ENCODE measurements at places on chromosomes 6 and 20. TPM values are rescaled to one million over a fixed set of nuclear protein-coding genes. Genes with fewer than 3 reads are reported as not detected.

DNA sequence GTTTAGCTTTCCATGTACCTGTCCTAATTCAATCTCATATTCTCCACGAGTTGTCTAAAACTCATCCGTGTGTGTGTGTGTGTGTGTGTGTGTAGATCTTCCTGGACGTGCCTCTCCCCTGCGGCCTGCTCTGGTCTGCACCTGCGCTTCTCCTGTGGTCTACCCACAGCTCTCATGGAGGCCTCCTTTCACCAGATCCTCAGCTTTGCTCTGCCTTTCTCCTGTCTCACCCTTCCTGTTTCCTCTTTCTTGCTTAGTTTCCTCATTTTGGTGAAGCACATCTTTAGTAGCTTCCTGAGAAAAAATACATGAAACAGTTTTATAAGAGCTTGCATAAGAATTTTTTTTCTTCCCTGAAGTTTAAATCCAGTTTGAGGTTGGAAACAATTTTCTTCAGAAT lies 18.1 kb downstream of the SLX4IP start:
- no peak overlapping the region for H3K4me3 ChIP-seq
- peaks cover 2% of the 10 kb centered on the region for H3K27me3 ChIP-seq
- peak; percentile 30 for DNase-seq
- peak overlapping the region; percentile 89 for H3K27ac ChIP-seq

DNA sequence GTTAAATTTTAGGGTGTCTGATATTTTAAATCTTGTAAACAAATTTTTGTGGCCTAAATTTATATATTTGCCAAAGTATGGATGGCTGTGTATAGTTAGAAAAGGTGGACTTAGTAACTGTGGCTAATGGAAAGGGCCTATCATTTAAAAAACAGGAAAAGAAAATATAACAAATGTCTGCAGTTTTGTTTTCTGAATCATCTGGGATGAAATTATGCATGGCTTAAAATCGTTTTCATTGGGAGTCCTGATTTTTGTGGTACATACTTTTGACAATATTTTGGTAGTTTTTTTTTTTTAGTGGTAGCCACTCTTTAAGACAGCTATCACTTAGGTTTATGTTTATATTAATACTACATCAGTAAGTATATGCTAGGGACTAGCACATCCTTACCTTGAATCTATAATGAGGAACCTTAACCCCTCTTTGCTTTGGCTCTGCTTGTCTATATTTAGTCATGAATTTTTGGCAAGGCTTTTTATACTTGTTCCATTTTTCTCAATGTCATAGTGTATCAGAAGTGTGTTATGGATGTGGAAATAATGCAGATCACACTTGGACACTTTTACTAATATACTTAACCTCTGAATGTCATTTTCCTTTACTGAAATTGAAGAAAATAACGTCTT lies 5.6 kb downstream of the ARID1B start:
- H3K4me1 ChIP-seq: peaks cover 36% of the 10 kb centered on the region
- peak overlapping the region; percentile 80 for H3K27ac ChIP-seq
- no peak for DNase-seq
- H3K36me3 ChIP-seq: peaks cover 6% of the 10 kb centered on the region
- peaks cover 12% of the 10 kb centered on the region for H3K27me3 ChIP-seq
- H3K4me3 ChIP-seq: no peak overlapping the region

DNA sequence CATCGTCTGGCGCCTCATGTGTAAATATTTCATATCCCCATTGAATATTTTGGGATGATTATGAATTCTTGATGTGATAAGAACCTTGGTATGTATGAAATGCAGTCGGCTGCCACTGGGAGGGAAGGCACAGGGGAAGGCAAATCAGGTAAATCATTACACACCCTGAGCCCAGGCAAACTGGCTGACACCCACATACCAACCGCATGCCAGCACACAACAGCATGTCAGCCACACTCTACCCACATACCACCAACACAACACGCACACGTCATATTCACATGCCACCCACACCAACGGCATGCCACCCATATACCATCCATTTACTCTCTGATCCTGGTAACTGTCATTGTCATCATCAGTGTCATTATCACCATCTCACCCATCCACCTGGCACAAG lies 28.3 kb upstream of the MDGA1 start:
- H3K4me3 ChIP-seq: no peak overlapping the region
- no peaks in the 10 kb centered on the region for H3K27me3 ChIP-seq
- H3K27ac ChIP-seq: peak overlapping the region; percentile 45

GRCh38 chr20:59211208-59211765 lies 47.7 kb downstream of the ZNF831 start:
- no peak for DNase-seq
- peaks cover 11% of the 10 kb centered on the region for H3K4me1 ChIP-seq
- H3K27ac ChIP-seq: no peak overlapping the region
- no peaks in the 10 kb centered on the region for H3K36me3 ChIP-seq
- H3K27me3 ChIP-seq: no peaks in the 10 kb centered on the region

DNA sequence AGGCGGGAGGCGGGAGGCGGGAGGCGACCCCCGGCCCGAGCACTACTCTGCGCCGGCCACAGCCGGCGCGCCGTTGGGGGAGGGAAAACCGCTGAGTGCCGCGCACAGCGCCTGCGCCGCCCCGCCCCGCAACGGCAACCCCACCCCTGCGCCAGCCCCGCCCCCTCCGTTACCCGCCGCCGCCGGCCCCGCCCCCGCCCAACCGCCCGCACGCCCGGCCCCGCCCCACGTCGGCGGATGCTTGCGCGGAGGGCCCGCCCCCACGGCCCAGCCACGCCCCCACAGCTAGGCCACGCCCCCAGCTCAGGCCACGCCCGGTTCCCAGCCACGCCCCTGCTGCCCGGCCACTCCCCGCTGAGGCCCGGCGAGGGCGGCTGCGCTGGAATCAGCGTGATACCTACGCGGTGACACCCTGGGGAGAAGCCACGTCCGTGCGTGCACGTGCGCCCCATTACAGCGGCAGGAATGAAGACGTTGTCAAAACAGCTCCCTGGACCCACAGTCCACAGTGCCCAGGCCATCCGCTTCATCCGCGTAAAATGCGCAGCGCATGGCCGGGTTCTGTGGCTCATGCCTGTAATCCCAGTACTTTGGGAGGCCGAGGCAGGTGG lies at the start of gene TCFL5:
Gene TCFL5, minus strand, starts transcription at position 97 of the 611 bp plus-strand sequence. CDS start 152 bp downstream, outside the sequence.
- peaks cover 17% of the 10 kb centered on the region for H3K27me3 ChIP-seq
- peak; percentile 97 for DNase-seq
- peak within 1 kb of the TSS; percentile 82 for H3K27ac ChIP-seq
- peaks cover 36% of the 10 kb centered on the region for H3K4me1 ChIP-seq

DNA sequence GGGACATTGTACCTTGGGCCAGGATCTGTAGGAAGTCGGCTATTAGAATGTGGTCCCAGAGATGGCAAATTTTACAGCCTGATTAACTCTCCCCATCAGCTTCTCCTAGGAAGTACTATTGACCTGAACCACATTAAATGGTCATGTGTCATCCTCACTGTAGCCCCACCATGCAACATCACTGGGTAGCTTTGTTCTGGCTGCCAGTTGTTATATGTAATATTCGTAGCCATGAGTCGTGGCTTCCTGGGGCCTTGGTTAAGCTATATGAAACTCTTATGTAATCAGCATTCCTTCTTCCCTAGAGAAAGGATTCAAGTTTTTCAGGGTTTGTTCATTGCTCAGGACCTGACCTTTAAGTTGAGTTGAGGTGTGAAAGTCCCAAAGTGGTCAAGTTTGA lies 125.7 kb downstream of the ANKS1A start:
- peaks cover 3% of the 10 kb centered on the region for H3K27me3 ChIP-seq
- H3K27ac ChIP-seq: no peak overlapping the region
- H3K4me1 ChIP-seq: peaks cover 60% of the 10 kb centered on the region
- peaks cover 5% of the 10 kb centered on the region for H3K36me3 ChIP-seq

MTCH1 gene
- 304 TPM for total RNA-seq

GRCh38 chr6:140494321-140495108 lies 1120.1 kb upstream of the CITED2 start:
- no peaks in the 10 kb centered on the region for H3K36me3 ChIP-seq
- H3K27ac ChIP-seq: no peak overlapping the region
- H3K27me3 ChIP-seq: no peaks in the 10 kb centered on the region
- no peak for DNase-seq

DNA sequence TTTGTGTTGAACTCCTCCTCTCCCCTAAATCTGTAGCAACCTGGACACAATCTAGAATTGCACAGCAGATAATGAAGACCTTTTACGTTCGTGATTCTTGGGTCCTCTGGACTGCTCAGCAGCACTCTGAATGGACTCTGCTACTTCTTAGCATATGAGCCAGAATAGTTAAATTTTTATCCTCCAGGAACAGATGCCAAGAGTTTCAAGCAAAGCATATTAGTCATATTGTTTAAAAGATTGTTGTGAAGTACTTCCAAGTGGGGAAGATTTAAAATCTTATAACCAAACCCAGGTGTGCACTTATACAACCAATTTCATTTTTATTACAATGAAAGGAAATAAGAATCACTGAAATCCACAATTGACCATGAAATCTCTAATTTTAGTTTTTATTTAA lies 118.9 kb upstream of the EXOC2 start:
- no peak overlapping the region for H3K4me3 ChIP-seq
- no peak for DNase-seq
- no peaks in the 10 kb centered on the region for H3K36me3 ChIP-seq
- H3K4me1 ChIP-seq: peaks cover 3% of the 10 kb centered on the region
- H3K27ac ChIP-seq: no peak overlapping the region
- H3K27me3 ChIP-seq: peaks cover 2% of the 10 kb centered on the region

CLDN20 gene
- total RNA-seq: 0.23 TPM

DNA sequence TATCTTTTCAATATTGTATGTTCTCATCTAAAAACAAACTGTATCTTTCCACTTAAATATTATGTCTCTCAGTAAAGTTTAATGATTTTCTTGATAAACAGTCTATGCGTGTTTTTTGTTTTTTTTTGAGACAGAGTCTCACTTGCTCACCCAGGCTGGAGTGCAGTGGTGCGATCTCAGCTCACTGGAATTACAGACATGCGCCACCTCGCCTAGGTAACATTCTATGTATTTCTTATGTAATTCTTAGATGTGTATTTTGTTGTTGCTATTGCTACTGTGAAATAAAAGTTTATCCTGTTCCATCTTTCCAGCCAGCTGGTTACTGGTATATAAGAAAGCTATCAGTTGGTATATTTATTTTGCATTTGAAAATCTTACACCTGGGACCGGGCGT lies 29.4 kb downstream of the ABHD12 start:
- H3K4me1 ChIP-seq: peaks cover 10% of the 10 kb centered on the region
- H3K27me3 ChIP-seq: no peaks in the 10 kb centered on the region
- no peaks in the 10 kb centered on the region for H3K36me3 ChIP-seq
- no peak overlapping the region for H3K4me3 ChIP-seq
- DNase-seq: no peak

IL17F gene
- not detected for total RNA-seq

- peak; percentile 31 for DNase-seq
- H3K36me3 ChIP-seq: no peaks in the 10 kb centered on the region
- no peaks in the 10 kb centered on the region for H3K27me3 ChIP-seq
- H3K4me1 ChIP-seq: no peaks in the 10 kb centered on the region
- no peak overlapping the region for H3K27ac ChIP-seq
These were observed 73.4 kb downstream of the FUT9 start for GRCh38 chr6:96089173-96089572.

CRISP2 gene
- total RNA-seq: not detected

HSPA1L gene
- total RNA-seq: 0.82 TPM

DNA sequence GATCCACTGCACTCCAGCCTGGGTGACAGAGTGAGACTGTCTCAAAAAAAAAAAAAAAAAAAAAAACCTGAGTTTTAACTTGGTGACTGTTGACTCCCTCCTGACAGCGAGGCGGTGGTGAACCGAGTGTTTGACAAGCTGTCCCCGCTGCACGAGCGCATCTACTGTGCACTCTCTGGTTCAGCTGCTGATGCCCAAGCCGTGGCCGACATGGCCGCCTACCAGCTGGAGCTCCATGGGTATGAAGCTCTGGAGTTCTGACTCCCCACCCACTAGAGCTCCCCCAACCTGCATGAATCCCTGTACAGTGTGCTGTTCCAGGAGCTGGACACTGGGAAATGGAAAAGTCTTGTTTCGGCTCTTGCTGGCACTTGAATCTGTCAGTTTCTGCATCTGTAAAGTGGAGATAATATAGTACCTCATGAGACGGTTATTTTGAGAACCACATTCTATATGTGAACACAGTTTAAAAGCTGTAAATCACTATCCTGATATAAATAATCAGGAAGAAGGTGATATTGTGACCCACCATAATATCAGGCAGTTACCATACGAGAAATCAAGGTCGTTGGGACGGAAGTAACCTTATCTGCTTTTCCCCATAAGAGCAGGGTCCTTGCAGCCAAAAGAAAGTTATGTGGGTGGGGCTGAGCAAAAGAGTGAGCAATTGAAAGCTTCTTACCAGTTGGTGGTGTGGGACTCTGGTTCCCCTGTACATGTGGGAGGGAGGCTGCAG lies 3.3 kb downstream of the PSMB9 start:
- peaks cover 14% of the 10 kb centered on the region for H3K27me3 ChIP-seq
- peaks cover 10% of the 10 kb centered on the region for H3K4me1 ChIP-seq
- H3K4me3 ChIP-seq: no peak overlapping the region
- no peak for DNase-seq
- H3K36me3 ChIP-seq: no peaks in the 10 kb centered on the region

- DNase-seq: no peak
- H3K4me1 ChIP-seq: peaks cover 9% of the 10 kb centered on the region
- H3K27ac ChIP-seq: no peak overlapping the region
These were observed 25.1 kb upstream of the UTRN start for GRCh38 chr6:144259986-144260385.

DNA sequence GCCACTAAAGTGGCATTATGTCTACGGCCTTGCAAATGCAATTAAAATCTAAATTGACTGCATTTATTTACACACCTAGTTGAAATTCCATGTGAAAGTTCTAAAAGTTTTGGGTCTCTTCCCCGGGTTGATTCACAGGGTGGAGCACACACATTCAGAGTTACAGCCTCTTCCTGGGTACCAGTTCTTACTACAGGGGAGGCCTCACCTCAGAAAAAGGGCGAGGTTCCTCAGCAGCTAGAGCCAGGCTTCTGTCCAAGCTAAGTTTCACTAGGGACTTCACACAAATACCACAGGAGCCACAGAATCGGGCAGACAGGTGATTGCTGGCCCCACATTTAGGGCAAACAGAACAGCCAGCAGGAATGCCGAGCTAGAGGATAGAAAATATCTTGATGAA lies 52.7 kb downstream of the DZANK1 start:
- no peak overlapping the region for H3K27ac ChIP-seq
- H3K4me1 ChIP-seq: peaks cover 6% of the 10 kb centered on the region
- H3K27me3 ChIP-seq: no peaks in the 10 kb centered on the region
- H3K36me3 ChIP-seq: no peaks in the 10 kb centered on the region

- DNase-seq: no peak
- H3K27ac ChIP-seq: no peak overlapping the region
- H3K4me3 ChIP-seq: no peak overlapping the region
- peaks cover 7% of the 10 kb centered on the region for H3K36me3 ChIP-seq
These were observed 5.5 kb downstream of the EMILIN3 start for GRCh38 chr20:41360831-41361756.

CEP57L1 gene
- total RNA-seq: 11.0 TPM

COL12A1 gene
- total RNA-seq: 6.3 TPM

CCN6 gene
- not detected for total RNA-seq

DNA sequence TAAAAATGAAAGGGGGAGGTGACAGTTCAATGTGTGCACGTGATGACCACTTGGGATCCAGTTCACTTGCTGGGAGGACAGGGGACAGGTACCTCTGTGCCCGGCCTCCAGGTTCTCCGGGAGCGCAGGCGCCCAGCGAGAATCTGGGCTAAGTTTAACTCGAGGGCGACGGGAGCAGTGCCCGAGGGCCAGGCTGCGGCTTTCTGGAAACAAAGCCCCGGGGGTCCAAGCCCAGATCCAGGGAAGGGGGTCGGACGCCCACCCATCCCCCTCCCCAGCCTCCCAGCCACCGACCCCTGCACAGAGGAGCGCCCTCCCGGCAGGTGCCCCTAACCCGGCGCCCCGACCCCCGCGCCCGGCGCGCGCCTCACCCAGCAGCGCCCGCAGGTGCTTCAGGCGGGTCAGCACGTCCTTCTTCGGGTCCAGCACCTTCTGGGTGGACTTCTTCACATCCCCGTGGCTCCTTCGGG lies 405 bp downstream of the RALGAPA2 start:
- H3K27ac ChIP-seq: peak overlapping the region; percentile 58
- peak; percentile 35 for DNase-seq
